ENCODE measurements at places on chromosomes 1 and 21.

DNA sequence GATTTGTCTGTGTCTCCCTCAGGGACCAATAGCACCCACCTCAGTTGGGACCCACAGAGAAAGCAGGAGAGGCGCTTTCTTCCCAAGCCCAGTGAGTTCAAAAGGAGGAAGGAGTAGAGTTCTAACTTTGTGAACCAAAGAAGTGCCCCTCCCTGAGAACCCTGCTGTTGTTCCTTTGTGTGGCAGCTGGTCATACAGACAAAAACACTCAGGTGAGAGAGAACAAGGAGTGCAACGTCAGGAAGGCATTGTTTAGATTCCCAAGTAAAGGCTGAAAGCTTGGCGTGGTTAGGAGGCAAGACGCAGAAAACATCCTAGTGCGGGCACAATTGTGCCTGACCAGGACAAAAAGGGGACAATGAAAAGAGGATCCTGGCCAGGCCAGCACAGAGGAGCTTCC lies 654.6 kb downstream of the KIF26B start:
- no peak for DNase-seq

DNA sequence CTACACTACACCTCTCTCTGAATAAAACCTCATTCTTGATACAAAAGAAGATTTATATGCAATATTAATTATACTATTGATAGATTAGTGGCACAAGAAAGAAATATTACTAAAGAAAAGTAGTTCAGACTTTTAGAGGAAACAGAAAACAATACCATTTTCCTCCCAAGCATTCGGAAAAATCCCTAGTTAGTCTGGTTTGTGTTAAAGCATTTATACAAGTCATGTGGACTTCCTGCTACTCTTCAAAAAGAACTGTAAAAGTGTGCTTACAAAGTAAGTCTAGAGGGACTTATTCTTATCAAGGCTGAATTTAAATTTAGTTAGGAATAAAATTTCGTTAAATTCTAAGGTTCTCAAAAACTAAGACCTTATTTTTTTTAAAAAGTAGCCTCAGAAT lies 129.1 kb downstream of the ATP1B1 start:
- DNase-seq: no peak

GRCh38 chr21:45971616-45972352 lies 9.8 kb upstream of the COL6A1 start:
- peak; percentile 7 for DNase-seq

DNA sequence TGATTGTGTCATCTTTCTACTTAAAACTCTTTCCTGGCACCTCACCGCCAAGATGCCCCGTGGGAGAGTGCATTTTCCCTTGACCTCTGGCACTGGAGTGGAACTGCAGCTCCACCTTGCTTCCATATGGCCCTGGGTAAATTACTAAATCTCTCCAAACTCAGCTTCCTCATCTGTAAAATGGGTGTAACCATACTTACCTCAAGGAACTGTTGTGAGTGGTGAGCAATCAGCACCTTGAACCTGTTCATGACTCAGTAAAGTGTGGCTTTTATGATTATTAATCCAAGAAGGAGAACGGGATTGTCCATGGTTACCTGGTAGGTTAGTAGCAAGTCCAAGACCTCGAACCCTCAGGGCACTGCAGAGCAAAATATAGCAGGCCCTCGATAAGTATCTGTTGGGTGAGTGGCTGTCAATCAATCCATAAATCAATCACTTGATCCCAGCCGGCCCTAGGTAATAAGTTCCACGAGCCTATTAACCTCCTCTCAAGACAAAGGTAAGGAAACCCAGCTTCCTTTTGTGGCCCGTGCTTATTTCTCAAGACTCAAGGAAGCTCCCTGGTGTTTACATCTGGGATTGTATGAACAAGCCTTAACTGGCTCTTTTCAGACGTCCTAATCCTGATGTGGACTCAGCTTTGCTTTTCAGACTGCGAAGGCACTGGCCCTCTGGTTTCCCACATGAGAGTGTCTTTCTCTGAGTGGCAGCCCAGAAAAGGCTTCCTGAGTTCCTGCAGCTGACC lies 114.0 kb upstream of the GJB5 start:
- DNase-seq: no peak

GRCh38 chr1:180365039-180365438 lies 135.0 kb downstream of the LHX4 start:
- DNase-seq: no peak

GRCh38 chr1:25567710-25568089 lies 24.3 kb downstream of the LDLRAP1 start:
- DNase-seq: no peak

DNA sequence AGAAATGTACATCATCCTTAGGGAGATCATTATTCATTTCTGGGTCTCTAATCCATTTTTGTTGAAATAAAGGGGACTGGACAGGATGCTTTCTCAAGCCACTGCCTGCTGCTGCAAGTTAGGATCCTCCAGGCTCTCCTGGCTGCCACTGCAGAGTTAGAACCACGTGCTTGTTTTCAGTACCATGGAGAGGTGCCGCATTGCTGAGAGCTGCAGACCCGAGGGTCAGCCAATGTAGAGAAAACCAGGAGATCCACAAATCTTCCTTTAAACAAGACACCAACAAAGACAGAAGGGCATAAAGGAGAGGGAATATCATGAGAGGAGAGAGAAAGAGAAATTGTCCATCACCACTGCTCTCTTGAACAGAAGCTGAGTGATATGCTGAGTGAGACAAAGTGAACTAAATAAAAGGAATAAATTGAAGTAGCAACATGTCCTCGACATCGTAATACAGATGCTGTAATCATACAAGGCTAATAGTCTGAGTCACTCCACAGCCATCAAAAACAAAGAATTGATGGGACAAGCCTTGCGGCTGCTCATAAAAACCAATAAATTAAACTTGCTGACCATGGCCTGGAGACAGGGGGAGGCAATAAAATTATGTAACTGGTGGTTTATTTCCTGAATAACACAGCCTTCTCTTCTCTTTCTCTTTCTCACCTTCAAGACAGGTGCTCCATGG lies 255.7 kb downstream of the OMA1 start:
- no peak for DNase-seq

DNA sequence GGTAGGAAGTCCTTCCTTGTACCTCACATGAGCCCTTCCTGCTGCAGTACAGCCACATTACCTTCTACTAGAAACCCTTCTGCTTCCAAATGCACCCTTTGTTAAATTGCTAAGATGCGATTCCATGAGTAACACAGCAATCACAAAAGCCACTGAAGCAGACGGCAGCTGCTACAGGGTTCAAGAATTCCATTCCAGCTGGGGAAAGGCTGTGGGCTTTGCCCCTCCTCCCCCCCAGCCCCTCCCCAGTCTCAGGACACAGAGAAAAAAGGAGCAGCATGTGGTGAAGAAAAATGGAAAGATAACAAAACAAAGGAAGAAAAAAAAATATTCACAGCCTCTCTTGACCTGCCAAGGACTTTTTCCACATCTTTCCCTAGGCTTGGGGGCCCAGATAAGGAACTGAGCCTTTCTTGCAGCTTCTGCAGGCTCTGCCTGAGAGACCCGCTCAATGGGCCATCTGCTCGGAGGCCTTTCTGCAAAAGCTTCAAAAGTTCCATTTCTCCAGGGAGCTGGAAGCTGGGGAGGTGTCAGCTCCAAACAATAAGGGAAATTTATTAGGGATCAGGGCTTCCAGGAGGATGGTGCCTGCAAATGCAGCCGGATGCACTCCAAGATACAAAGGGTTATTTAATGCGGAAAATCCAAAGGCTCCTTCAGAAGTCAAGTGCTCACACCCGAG lies 72.1 kb downstream of the SYT2 start:
- peak; percentile 81 for DNase-seq

DNA sequence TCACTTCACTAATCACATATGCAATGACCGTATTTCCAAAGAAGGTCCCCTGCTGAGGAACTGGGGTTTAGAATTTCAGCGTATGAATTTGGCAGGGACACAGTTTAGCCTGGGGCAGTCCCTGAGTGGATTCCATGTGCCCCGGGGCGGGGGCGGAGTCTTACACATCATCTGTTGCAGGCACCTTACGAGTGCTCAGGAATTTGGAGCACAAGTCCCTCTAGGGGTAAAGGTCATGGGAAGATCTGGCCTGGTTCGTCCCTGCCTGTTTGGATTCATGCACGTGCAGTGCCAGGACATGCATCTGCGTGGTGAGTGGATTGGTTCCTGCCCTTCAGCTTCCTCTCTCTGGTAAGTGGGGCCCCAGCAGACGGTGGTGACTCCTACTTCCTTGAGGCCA lies 208.3 kb upstream of the C1orf174 start:
- no peak for DNase-seq

- no peak for DNase-seq
Observed at GRCh38 chr1:1879942-1880341, 10.9 kb downstream of the GNB1 start.

- DNase-seq: no peak
Observed at GRCh38 chr1:166836733-166837132, 2.5 kb upstream of the POGK start.

DNA sequence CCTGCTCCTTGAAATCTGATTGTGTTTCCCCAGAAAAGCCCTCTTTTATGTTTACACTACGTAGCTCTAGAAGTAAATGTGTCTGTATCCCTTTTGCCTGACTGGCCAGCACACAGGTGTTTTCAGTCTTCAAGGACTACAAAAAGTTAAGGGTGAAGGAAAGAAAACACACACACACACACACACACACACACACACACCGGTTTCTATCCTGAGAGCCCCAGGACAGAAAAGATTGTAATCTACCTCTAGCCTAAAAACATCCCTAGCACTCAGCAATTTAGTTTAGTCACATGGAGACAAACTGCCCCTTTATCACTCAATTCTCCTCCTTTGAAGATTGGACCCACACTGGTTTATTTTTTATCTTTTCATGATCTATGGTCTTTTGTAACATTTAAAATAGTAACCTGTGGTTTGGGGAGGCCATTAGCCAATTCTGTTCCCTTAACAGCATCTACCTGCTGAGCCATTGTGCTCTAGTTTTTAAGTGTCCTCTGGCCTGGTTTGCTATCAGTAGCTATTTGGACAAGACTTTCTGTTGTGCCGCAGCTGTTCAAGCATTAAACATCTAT lies 15.8 kb upstream of the TRIM45 start:
- no peak for DNase-seq

- no peak for DNase-seq
Observed at GRCh38 chr1:18828224-18828623, 31.2 kb downstream of the TAS1R2 start.

DNA sequence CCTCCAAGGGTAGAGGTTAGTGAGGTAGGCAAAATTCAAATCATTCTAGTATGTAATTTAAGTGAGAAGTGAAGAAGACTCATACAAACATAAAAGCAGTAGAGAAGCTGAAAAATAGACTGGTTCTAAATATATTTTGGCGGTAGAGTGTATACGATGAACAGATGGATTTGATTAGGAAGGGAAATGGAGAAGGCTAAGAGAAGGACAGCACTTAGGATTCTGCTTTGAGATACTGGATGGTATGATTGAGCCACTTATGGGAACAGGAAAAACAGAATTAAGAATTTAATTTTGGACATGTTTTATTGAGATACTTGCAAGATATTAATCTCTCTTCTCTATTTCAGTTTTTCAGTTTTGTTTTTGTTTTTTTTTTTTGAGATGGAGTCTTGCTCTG lies 60.1 kb downstream of the EPB41 start:
- DNase-seq: no peak

DNA sequence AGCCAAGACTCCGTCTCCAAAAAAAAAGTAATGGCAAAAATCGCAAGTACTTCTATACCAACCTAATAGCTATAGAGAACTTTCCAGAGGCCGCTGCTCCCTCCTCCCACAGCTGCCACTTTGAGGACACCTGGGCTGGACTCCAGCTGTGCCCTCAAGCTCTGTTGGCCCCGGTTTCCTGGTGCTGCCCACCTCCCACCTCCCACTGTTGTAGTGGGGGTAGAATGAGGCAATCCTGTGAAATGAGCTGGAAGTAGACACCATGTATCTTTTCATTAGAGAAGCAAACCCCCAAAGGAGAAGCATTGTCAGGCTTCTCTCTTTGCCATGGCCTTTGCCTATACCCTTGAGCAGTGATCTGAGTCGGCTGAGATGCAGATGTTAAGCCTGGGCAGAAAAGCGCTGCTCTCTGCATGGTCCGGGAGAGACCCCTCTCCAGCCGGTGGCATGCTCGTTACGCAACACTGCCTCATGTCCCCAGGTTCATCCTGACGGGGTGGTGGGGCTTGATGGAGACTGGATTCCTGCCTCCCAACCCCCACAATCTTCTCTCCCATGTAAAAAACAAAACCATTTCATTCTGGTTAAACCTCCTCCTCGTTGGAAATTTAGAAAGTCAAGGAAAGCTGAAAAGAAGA lies 39.7 kb downstream of the SIM2 start:
- DNase-seq: no peak

GRCh38 chr1:4976859-4977440 lies 322.5 kb downstream of the AJAP1 start:
- no peak for DNase-seq

GRCh38 chr21:45415188-45415942 lies 10.4 kb downstream of the COL18A1 start:
- DNase-seq: no peak

GRCh38 chr1:234912548-234913277 lies 215.9 kb downstream of the TOMM20 start:
- DNase-seq: no peak

- no peak for DNase-seq
Observed at GRCh38 chr21:33881689-33882440, 33.7 kb downstream of the ATP5PO start.

GRCh38 chr21:21162786-21163185 lies 164.6 kb downstream of the NCAM2 start:
- DNase-seq: no peak

GRCh38 chr1:62131093-62131725 lies 63.4 kb upstream of the L1TD1 start:
- peak; percentile 32 for DNase-seq

All from DMS 273 treated with DMSO at 0.1 percent for 48 hours (cell line).